ENCODE measurements at places on chromosomes 3 and 15.
A peak's percentile ranks its signal among the peaks of the same experiment; 100 is the strongest.

DNA sequence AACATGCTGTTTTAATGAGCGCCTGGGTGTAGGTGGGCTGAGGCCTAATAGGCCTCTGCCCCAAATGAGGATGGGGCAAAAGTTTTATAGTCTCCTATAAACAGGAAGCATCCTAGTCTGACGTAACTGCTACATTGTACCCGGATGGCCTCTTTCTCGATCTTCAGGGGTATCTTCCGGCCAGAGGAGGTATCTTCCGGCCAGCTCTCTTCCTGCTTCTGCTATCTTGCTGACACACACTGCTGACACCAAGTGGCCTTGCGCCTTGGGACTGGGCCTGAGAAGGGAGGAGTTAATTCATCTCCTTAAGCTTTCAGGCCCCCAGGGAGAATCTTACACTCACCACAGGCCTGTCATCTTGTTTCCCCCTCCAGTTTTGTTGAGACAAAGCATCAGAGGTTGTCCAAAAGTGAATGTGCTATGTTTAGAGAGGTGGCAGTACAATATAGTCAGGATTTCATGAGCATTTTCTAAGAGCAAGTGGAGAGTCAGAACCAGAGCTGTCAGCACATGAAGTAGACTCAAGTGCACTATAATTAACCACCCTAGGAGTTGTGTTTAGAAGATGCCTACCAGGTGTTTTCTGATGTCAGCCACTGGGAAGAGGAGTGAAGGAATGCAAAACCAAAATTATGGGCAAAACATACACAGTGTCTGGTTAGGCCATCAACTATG, 15.6 kb upstream of the IGSF10 start:
- no peak for DNase-seq

GRCh38 chr3:48617559-48617958, 4.0 kb downstream of the TMEM89 start:
- DNase-seq, result no peak

GRCh38 chr3:32257641-32258438, 19.4 kb downstream of the CMTM8 start:
- no peak for DNase-seq

DNA sequence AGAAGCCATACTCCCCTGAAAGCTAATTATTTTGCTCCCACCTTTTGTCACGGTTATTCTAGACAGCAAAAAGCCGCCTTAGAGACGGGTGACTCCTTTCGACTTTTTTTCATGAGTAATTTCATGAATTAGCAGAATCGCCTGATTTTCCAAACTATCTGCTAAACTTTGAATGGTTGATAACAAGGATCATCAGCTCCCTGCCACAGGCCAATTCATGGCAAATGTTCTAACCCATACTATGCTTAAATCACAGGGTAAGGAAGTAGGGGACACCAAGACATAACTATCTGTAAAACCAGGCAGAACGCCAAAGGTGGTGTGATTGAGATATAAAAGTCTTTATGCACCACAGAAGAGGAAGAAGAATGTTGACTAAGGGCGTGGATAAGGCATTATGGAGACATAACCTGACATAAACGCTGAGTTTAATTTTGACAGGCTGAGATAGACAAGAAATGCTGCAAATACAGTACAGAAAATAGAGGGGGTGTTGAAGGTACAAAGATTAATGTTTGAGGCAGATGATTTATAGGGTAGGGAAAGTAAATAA, 891 bp upstream of the DMXL2 start:
- DNase-seq, result no peak

DNA sequence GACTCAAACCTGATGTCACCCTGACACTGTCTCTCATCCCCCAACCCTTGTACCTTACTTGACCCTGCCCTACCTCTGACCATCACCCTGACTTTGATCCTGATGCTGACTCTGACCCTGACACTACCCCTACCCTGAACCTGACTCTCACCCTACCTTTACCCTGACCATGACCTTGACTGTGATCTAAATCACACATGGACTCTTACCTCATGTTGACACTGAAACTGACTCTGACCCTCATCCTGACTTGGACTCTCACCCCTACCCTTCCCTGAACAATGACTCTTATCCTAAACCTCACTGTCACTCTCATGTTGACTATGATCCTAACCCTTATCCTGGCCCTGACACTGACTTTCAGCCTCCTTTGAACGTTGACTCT, 21.7 kb upstream of the SLC25A26 start:
- no peak for DNase-seq

DNA sequence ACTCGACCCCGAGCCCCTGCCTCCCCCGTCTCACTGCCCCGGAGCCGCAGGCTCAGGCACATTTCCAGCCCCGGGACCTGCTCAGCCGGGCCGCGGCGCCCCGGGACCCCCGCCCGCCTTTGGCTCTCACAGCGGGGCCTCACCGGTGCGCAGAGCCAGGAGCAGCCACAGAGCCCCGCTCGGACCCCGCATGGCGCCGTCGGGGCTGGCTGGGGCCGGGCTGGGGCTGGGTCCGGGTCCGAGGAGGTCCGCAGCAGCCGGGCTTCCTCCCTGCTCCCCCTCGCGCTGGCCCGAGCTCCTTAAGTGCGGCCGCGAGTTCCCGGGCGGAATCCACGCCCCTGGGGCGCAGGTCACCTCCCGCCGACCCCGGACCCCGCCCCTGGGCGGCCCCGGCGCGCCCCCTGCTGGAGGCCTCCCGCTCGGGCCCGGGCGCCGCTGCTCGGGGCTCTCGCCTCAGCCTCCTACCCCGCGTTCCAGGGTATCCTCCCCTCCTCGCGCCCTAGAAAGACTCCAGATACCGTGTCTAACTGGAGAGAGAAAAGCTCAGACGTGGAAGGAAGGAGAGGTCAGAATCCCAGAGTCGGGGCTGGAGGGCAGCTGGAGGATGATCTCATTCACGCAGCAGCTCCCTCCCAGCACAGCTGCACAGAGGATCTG, at the start of gene MELTF:
MELTF (minus strand) TSS at position 307 of the 657 bp plus-strand sequence; CDS start at position 192, 115 bp downstream.
- peak; percentile 77 for DNase-seq

DNA sequence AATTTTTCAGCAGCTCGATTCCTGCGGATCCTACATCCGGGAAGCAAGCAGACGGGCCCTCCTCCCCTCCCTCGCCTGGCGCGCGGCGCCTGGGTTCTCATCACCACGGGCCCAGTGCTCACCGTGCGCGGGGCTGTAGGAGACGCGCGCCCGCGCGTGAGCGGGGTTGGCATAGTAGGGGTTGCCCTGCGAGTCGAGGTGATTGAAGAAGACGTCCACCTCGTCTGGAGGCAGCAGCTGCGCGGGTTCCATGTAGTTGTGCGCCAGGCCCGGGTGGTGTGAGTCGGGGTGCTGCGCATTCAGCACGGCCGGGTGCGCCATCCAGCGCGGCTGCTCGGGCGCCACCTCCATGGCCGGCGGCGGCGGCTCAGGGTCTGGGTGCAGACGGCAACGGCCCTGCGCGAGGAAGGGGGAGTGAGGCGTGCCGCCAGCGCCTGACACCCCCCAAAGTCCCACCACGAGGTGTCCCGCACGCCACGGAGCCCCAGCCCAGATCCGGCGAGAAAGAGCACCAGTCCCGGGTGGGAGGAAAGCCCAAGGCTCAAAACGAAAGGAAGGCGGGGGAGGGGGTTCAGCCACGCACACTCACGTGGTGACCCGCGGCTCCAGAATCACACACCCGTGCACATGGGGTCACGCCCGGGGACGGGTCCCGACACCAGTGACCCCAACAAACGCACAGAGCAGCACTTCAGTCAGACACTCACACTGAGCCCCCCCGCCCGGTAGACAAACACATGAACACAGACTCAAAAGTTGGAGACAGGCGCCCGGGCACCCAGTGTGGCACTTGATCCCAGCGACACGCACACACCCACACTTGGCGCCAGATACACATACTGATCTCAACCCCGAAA, 6.1 kb downstream of the GATA2 start:
- no peak for DNase-seq

GRCh38 chr15:60762167-60762566, 283.2 kb upstream of the ICE2 start:
- no peak for DNase-seq

DNA sequence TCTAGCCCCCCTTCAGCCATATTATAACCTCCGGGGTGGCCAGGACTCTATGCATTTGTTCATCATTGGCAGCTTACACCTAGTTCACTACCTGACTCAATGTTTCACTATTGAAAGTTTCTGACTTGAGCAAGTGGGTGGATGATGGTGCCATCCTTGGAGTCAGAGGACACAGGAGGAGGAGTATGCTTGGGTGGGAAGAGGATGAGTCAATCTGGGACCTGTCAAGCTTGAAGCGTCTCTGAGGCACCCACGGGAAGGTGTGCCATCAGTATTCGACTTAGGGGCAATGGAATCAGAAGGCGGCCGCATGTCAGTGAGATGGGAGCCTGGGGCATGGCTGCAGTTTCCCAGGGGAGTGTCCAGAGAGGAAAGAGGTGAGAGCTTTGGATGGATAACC, 133.3 kb downstream of the EPHB1 start:
- DNase-seq, result no peak

GRCh38 chr15:67472957-67473356, 48.0 kb upstream of the C15orf61 start:
- no peak for DNase-seq

DNA sequence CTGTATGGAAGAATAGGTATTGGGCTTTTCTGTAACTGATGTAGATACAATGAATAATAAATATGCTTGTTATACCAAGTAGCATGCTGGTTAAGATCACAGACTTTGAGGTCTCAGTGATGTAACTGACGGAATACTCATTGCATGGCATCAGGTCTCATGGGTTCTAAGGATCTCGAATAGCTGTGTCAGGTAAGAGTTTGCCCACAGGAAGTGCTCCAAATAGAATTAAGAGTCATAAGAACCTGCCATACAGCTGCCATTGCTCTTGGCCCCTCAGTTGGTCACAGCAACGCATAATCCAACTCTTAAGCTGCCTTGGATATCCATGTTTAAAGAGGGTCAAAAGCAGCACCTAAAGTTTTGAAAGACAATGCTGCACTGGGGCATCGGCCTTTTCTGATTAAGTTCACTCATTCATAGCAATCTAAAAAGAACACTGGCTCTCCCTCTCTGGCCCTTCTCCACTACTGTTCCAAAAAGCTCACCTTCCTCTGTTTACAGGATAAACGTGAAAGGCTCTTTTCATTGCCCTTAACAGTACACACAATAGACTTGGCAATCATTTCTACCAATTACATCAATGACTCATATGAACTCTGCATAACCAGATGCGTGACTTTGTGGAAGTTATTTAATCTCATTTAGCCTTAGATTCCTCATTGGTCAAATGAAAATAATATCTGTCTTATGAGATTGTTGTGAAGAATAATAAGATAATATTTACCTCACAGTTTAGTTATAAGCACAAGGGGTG, 74.6 kb downstream of the ZBTB20 start:
- no peak for DNase-seq

DNA sequence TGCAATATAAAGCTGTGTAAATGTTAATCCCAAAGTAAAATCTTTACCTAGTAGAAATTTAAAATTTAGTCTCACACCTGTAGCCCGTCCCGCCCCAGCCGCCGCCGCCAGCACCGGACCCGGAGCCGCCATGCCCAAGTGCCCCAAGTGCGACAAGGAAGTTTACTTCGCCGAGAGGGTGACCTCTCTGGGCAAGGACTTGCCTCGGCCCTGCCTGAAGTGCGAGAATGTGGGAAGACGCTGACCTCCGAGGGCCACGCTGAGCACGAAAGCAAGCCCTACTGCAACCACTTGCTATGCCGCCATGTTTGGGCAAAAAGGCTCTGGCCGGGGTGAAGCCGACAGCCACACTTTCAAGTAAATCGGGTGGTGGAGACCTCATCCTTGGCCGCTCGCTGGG, 22.1 kb upstream of the TOP2B start:
- no peak for DNase-seq

DNA sequence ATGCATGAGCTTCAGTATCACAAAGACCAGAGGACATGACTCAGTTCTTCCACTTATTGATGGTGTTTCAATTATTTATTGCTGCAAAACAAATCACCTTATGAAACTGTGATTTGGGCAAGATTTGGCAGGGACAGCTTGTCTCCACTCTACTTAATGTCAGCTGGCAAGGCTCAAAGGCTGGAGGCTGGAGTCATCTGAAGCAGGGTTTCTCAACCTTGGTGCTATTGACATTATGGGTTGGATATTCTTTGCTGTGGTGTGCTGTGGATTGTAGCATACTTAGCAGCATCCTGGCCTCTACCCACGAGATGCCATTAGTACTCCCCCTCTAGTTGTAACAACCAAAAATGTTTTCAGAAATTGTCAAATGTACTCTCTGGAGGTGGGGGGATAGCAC, 138.8 kb upstream of the PEX5L start:
- DNase-seq, result no peak

DNA sequence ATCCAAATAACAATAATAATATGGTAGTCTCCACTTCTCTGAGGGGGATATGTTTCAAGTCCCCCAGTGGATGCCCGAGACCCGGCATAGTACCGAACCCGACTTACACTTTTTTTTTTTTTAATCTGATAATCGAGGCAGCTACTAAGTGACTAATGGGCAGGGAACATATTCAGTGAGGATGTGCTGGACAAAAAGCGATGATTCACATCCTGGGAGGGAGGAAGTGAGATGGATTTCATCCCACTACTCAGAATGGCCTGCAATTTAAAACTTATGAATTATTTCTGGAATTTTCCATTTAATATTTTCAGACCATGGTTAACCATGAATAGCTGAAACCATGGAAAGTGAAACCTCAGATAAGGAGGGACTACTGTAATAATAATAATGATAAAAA, 49.5 kb upstream of the SELENOK start:
- no peak for DNase-seq

DNA sequence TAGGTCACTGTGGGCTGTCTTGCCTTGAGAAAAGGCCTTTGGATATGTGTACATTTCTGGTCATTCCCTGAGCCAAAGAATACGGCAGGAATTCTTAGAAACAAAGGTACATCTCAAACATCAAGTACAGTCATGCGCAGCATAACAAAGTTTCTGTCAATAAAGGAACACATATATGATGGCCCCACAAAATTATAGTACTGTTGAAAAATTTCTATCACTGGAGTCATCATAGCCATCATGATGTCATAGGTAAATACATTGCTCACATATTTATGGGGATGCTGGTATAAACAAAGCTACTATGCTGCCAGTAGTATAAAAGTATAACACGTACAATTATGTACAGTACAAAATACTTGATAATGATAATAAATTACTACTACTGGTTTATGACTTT, 38.9 kb upstream of the NECTIN3 start:
- DNase-seq, result no peak

- no peak for DNase-seq
These were observed 4.8 kb downstream of the MESD start for GRCh38 chr15:80984856-80985255.

- no peak for DNase-seq
These were observed 25.6 kb upstream of the ZNF280D start for GRCh38 chr15:56758770-56759449.

GRCh38 chr15:79168922-79169456, 78.4 kb upstream of the RASGRF1 start:
- no peak for DNase-seq

DNA sequence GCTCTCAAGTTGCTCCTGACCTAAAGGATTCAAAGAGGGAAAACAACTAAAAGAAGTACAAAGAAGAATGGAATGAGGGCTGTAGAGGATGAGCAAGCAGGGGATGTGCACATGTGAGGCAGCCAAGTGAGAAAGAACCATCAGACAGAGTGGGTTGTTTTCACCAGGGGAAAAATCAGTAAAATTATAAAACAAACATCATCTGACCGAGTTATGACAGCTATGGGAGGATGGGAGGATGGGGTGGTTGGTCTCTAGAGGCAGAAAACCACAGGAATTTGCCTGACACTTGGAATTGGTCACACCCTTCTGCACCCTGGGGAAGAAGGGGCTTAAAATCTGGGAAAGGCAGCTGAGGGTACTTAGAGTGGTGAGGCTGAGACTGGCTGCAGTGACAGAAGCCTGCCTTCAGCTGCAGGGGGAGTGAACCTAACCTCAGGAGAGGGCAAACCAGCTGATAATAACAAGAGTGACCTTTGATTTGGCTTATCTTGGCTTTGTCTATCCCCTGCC, 10.1 kb downstream of the ARHGAP31 start:
- no peak for DNase-seq

- DNase-seq, result no peak
These were observed 104.3 kb downstream of the PPM1L start for GRCh38 chr3:160860346-160860745.

Measured in T-helper 17 cell (primary cell).